NCI-H774 (cell line): ENCODE measurements at places on chromosomes 7 and 10.

DNA sequence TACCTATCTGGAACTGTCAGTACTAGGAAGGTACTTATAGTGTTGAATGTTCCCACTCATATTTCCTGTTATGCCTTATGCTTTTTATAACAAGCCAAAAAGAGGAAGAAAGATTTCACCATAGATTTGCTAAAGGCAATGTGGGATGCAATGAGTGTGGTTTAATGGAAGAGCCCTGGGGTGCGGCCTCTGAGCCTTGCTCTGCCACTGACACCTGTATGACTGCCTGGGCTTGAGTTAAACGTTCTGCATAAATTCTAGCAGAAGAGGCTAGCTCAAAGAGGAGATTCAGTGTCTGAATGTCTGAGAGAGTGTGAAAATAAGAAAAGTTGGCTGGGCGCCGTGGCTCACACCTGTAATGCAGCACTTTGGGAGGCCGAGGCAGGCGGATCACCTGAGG, 143.8 kb downstream of the TPST1 start:
- no peak for DNase-seq

DNA sequence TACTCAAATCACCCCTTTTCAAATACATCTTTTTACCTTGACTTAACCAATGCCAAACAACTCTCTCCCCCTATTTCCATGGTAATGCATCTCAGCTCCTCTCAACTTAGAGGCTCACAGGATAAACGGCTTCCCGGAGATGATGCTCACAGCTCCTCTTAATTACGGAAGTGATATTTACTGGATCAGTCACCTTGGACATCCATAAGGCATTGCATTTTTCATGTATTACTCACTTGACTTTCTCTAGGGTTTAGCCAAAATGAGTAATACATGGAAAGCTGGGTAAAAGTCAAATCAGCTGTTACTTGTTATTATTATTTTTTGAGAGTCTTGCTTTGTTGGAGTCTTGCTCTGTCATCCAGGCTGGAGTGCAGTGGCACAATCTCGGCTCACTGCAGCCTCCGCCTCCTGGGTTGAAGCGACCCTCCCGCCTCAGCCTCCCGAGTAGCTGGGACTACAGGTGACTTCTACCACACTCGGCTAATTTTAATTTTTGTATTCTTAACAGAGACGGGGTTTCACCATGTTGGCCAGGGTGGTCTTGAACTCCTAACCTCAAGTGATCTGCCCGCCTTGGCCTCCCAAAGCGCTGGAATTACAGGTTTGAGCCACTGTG, 73.3 kb upstream of the RHEB start:
- no peak for DNase-seq

- DNase-seq: no peak
These were observed at the start of gene PLXDC2 for GRCh38 chr10:19816411-19817230. Gene PLXDC2 (plus strand): TSS chr10:19816432.

GRCh38 chr10:101644002-101644401, 51.0 kb downstream of the FBXW4 start:
- DNase-seq: no peak

DNA sequence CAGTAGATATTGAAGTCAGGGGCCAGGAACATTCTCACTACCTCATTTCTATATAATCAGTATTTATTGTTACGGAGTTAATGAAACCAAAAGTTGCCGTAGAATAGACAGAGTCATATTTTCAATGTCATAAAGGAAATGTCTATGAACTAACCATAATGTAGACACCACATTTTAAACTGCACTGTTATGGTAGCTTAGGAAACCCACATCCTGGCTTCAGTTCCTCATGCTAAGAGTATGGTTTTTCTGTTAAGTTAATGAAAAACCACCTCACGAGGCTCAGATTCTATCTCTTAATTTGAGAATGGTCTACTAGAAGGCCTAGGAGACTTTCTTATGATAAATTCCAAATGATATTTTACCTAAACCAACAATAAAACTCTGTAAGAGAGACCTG, 166.5 kb downstream of the TMEM26 start:
- DNase-seq: no peak

DNA sequence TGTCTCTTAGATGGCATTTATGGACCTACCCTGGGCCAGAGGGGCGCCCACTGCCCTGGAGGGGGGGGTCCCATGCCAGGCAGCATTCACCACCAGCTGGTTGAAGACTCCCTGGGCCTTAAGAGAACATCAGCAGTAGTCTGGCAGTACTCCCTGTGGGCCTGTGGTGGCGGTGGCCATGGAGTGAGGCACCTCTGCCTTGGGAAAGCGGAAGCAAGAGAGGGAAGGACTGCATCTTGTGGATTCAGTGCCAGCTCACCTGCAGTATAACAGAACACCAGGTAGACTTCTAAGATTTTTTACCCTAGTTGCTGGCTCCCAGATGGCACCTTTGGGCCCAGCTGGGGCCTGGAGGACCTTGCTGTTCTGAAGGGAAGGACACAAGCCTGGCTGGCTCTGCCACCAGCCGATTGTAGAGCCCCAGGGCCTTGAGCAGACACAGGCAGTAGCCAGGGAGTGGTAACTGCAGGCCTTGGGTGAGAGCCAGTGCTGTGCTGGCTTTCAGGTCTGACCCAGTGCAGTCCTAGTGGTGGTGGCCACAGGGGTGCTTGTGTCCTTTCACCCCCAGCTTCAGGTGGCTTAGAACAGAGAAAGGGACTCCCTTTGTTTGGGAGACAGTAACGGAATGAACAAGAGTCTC, 15.8 kb downstream of the PLAC9 start:
- DNase-seq: no peak

DNA sequence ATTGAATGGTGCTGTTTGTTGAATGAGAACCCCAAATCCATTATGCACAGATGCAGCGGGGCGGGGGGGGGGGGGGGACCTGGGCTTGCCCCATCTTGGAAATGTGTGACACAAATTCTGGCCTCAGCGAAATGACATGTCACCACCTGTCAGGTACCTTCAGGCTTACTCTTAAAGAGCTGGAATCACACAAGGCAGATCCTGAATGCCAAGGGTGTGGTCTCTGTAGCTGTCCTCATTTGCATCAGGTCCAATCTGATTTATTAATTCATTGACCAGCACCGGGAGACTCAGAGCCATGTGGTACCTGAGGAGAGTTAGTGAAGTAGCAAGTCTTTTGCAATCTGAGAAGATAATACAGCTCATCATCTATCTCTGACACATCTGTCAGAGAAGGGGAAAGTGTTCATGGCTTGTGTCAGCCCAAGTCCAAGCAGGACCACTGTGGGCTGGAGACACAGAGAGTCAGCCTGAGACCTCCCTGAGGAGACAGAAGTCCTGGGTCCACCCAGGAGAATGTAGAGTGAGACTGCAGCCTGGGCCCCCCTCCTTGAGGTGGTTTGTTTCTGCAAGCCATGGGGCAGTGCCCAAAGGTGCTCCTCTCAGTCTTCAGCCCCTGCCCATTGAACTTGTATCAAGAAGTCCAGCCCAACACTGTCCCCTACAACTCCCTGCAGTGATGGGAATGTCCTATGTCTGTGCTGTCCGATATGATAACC, 46.7 kb downstream of the ADCYAP1R1 start:
- no peak for DNase-seq

DNA sequence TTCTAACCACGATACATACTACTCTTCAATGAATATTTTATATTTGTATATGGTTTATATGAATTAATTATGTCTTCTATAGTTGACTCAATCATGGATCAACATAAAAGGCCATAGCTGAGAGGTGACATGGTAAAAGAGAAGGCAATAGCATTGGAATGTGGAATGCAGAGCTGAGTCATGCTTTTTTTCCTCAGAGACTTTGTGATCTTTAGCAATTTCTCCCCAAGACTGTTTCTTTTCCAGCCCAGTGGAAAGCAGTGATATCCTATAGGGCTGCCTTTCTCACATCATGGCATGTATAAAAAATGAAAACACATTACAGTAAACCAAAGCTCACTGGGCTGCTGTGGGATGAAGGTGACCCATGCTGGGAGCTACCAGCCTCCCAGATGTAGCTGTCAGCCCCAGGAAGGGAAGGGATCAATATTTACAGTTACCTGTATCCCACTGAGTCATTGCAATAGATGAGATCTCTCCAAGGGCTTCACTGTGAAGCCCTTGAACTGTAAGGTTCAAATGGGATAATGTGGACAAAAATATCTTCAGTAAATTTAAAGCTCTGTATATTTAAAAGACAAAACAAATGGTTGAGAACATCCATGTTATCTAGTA, 30.2 kb downstream of the SLC39A12 start:
- no peak for DNase-seq

- DNase-seq: no peak
These were observed 22.5 kb downstream of the LRRN3 start for GRCh38 chr7:111113263-111114017.

GRCh38 chr7:108057951-108058481, 55.1 kb upstream of the LAMB1 start:
- DNase-seq: no peak

DNA sequence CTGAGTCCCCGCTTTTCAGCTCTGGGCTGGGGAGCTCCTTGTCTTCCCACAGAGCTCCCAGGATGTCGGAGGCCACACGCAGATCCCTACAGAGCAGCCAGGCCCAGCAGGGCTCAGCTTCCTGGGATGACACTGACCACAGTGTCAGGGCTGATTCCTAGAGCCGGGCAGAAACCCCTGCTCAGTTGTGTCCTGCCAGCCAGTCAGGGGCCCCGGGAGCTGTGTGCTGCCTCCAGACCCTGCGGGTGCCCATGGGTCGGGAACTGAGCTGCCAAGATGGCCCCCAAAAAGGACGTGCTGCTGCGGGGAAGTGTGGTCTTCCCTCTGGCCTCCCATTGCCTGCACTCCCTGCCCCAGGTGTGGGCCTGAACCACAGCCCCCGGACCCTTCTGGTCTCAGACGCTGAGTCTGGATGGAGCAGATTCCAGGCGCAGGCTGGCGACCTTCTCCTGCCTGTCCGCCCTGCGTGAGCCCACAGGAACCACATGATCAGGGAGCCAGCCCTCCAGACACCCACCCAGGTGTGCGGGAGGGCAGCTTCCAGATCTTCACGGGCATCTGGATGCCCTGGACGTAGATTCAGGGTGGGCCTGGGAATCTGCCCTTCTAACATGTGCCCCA, 217.4 kb downstream of the MAD1L1 start:
- no peak for DNase-seq
